Osteocyte (in vitro differentiated cells): ENCODE measurements at places on chromosomes 3 and 15. TPM values are rescaled to one million over a fixed set of nuclear protein-coding genes. Genes with fewer than 3 reads are reported as not detected.

HLTF gene
- 29.2 and 34.6 TPM in 2 replicates for total RNA-seq

MESP2 gene
- total RNA-seq: not detected in 2 replicates

TMEM266 gene
- total RNA-seq: not detected in 2 replicates

CPA3 gene
- total RNA-seq: not detected in 2 replicates

PRR20G gene
- not detected in 2 replicates for total RNA-seq

RBMS3 gene
- 64.2 and 66.8 TPM in 2 replicates for total RNA-seq

DAPK2 gene
- 17.6 and 17.7 TPM in 2 replicates for total RNA-seq

ZNF148 gene
- total RNA-seq: 46.2 and 46.3 TPM in 2 replicates

ITPKA gene
- total RNA-seq: not detected in 2 replicates

RBP2 gene
- not detected in 2 replicates for total RNA-seq

IL5RA gene
- not detected in 2 replicates for total RNA-seq

GRCh38 chr3:3081381-3082233, 28.6 kb downstream of the IL5RA start:
- DNase-seq: no peak

- DNase-seq: no peak
Observed at GRCh38 chr3:172189213-172189612, 149.8 kb downstream of the FNDC3B start.

GRCh38 chr3:183576487-183577107, 21.1 kb upstream of the KLHL6 start:
- no peak for DNase-seq

GRCh38 chr3:106577241-106577640, 708.4 kb upstream of the CBLB start:
- no peak for DNase-seq

GRCh38 chr15:90545095-90545494, 15.4 kb downstream of the CRTC3 start:
- DNase-seq: no peak

DNA sequence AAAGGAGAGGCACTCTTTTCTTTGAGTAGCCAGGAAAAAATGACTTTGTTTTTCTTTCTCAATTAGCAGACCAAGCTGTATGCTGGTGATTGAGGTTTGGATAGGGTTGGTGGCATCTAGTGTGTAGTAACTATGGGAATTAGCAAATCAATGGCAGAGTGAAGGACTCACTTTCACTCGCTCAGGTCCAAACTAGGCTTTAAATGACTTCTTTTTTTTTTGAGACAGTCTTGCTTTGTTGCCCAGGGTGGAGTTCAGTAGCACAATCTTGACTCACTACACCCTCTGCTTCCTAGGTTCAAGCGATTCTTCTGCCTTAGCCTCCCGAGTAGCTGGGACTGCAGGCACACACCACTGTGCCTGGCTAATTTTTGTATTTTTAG, 35.9 kb downstream of the PRKCI start:
- DNase-seq: no peak

DNA sequence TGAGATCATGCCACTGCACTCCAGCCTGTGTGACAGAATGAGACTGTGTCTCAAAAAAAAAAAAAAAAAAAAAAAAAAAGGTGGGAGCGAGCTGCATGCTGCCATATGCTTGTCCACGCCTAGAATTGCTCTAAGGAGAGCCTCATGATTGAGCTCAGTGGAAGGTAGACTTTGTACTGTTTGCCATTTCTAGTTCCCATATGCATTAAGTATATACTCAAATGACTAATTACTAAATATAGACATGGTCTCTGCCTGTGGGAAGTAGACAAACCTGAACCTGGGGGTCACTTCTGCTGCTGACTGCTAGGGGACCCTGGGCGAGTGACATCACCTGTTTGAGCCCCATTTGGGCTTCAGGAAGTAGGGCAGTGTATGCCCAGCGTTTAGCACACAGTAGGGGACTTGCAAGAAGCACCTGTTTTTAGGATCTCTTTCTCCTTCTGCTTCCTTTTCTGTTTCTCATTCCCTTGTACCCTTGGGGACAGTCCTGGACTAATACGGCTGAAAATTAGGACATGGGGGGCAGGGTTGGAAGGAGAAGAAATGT, 27.2 kb downstream of the PRKCD start:
- DNase-seq: no peak

- DNase-seq: no peak
Observed at GRCh38 chr3:146100825-146101444, 60.0 kb downstream of the PLOD2 start.

GRCh38 chr3:98670020-98670419, 76.6 kb upstream of the CPOX start:
- no peak for DNase-seq

GRCh38 chr3:125622381-125622791, 27.1 kb upstream of the OSBPL11 start:
- no peak for DNase-seq

GRCh38 chr3:15326673-15327072, 5.7 kb downstream of the SH3BP5 start:
- no peak for DNase-seq

GRCh38 chr15:46892621-46893160, 824.6 kb upstream of the SEMA6D start:
- DNase-seq: no peak

DNA sequence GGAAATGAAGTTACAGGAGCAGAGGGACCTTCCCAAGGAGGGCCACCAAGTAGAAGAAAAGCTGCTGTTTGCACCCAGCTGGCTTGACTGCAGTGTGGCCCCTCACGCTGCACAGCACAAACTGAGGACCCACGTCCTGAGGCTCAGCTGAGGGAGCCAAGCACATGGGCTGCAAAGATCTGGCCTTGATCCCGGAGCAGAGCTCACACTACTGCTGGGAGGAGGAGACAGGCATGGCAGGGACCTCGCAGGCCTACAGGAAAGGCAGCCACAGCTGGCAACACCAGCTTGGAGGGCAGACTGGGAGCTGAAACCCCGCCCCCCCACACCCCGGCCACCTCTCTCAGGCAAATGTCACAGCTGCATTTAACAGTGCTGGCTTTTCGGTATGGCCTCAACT, 39.7 kb downstream of the KLHL25 start:
- DNase-seq: no peak

DNA sequence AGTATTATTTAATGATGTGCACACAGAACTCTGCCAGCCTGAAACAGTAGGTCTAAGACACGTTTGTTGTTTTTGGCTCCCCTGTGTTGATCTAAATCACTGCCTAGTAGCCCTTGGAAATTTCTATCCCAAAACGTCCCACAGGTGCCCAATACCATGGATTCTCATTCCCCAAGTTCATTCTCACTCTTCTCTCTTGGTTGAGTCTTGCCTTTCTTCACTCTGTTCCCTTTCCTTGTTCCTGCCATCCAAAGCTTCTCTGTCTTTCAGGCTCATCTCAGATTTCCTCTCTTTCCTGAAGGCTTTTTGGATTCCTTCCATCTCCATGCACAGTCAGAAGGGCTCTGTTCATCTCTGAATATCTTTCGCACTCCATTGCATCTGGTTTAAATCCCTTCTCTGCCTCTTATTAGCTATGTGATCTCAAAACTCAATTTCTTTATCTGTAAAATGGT, 54.2 kb downstream of the PPARG start:
- no peak for DNase-seq

DNA sequence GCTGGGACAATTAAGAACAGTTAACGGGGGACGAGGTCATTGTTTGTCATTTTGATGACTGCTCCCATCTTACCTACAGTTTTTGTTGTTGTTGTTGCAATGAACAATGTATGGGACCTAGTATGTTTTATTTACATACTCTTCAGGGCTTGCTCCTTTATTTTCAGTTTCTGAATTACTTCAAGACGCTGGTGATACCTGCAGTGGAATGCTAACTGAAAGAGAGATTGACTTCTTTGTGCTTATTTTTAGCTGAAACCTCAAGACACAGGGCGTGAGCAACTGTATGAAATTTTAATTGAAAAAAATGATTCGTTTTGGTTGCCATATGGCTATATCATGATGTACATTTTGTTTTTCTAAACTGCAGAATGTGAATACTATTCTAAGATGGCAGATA, 297.9 kb downstream of the EDEM1 start:
- DNase-seq: no peak
